ENCODE measurements at places on chromosomes 5 and 9.

DNA sequence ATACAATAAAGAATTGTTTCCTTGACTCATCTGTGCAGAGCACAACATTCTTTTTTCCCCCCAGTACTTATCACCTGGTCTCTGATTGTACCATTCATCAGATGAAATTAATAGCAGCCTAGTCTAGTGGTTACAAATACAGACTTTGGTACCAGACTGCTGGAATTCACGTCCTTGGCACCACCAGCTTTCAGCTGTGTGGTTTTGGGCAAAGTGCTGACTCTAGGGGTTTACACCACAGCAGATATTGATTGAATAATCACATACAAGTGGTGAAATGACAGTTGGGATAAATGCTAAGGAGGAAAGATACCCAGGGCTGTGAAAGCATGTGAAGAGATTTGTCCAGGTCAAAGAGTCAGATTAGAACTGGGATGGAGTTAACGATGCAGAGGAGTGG, 79.3 kb upstream of the ATP10B start:
- no peak for DNase-seq

- DNase-seq = no peak
These were observed 47.1 kb upstream of the CTSL start for GRCh38 chr9:87678650-87679355.

DNA sequence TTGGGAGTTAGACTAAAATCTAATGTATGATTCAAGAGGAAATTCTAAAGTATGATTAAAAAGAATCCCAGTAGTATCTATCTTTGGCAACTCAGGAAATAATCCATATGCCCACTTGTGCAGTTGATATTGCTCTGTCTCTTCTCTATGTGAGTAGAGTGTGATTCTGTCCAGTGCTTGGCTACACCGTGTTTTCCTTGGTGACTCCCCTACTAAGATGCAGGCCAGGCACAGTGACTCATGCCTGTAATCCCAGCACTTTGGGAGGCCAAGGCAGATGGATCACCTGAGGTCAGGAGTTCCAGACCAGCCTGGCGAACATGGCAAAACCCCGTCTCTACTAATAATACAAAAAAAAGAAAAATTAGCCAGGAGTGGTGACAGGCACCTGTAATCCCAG, 495.4 kb downstream of the MAT2B start:
- no peak for DNase-seq

DNA sequence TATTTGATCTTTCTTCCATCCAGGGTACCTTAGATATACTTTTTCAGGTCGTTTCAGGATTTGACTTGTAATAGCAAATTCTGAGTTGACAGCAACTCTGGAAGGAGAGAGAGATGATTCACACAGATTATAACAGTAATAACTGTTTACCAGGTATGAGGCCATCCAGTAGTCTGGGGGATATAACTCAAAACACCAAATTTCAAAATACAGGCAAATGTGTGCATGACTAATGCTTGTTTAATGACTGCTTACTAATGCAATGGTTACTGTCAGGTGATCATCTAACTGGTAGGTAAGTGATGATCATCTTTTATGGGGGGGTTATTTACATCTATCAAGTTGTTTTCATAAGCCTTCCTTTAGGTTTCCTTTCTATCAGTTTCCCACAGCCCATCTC, 412.3 kb downstream of the MAT2B start:
- DNase-seq = no peak

DNA sequence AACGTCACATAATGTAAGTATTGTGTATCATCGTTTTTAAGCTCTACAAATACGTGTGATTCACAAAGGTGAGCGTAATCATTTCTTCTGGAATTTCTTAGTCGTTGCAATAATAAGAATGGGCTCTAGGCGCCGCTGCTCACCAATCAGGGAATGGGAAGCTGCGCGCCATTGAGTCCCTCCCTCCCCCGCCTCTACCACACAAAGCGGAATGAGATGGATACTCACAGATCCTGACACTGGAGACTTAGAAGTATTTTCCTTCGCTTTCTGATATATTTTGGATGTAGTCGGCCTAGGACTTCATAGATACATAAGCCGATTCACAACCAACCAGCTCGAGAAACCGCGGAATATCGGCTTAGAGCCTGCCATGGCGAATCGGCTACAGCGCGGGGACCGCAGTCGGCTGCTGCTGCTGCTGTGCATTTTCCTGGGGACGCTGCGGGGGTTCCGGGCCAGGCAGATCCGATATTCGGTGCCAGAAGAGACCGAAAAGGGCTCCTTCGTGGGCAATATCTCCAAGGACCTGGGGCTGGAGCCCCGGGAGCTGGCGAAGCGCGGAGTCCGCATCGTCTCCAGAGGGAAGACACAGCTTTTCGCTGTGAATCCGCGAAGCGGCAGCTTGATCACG, at the start of gene PCDHGA11:
PCDHGA11 (plus strand) TSS at position 197 of the 634 bp plus-strand sequence; CDS start at position 374, 177 bp downstream.
- no peak for DNase-seq
